ENCODE measurements at places on chromosomes 6 and 20.
A peak's percentile ranks its signal among the peaks of the same experiment; 100 is the strongest.

DNA sequence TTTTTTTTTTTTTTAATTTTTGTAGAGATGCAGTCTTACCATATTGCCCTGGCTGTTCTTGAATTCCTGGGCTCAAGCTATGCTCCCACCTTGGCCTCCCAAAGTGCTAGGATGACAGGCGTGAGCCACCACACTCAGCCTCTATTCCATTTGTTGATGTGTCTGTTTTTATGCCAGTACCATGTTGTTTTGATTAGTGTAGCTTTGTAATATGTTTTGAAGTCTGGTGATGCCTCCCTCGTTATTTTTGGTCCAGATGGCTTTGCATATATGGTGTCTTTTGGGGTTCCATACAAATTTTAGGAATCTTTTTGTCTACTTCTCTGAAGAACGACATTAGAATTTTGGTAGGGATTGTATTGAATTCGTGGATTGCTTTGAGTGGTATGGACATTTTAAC is 193.2 kb downstream of the ADGB start:
- DNase-seq = no peak

GRCh38 chr6:139699335-139699734 is 324.9 kb upstream of the CITED2 start:
- no peak for DNase-seq

DNA sequence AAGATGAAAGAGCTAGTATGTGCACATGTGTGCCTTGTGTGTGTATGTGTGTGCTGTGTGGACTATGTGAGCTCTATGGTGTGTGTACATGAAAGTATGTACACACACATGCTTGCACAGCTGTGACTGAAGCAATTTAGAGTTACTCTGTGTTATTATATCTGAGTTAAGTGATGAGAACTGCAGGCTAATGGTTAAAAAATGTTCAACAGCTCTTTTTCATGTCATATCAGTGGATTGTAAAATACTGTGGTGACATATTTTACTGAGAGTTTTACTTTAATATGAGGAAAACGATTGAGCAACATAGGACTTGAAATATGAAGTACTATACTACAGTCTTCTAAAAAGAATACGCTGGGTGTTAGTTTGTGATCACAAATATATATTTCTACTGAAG is 195.7 kb upstream of the KCNK16 start:
- DNase-seq = no peak

GRCh38 chr6:6220718-6221117 is 99.7 kb downstream of the F13A1 start:
- DNase-seq = no peak

DNA sequence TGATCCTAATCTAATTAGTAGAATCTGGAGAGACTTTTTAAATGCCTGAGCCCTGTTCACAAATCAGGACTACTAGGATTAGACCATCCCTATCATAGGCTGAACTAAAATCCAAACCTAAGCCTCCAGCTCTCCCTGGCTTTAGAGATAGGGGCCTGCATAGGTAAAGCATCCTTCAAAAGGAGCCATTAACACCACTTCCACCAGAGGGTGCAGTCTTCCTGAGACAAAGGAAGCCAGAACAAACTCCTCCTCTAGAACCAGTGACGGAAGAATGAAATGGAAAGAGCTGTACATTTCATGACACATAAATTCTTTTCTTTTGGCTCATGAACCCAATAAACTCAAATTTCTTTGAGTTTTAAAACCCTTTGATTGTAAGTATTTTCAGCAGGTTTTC is 291.2 kb upstream of the ADGRB3 start:
- no peak for DNase-seq

- peak; percentile 33 for DNase-seq
Observed at GRCh38 chr20:18632196-18632789, 44.4 kb downstream of the DTD1 start.

DNA sequence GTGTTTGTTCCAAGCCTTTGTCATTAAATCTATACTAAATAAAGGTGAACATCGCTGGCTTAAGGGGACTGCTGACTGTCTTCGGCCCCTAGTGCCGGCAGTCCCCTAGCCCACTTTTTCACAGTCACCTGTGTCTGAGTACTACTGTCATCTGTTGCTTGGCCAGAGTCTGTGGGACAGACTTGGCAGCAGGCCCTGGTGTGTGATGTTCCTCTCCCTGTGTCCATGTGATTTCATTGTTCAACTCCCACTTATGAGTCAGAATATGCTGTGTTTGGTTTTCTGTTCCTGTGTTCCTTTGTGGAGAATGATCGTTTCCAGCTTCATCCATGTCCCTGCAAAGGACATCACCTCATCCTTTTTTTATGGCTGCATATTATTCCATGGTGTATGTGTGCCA is 133.4 kb downstream of the HAO1 start:
- no peak for DNase-seq

GRCh38 chr6:89611666-89612065 is 26.9 kb downstream of the LYRM2 start:
- no peak for DNase-seq

DNA sequence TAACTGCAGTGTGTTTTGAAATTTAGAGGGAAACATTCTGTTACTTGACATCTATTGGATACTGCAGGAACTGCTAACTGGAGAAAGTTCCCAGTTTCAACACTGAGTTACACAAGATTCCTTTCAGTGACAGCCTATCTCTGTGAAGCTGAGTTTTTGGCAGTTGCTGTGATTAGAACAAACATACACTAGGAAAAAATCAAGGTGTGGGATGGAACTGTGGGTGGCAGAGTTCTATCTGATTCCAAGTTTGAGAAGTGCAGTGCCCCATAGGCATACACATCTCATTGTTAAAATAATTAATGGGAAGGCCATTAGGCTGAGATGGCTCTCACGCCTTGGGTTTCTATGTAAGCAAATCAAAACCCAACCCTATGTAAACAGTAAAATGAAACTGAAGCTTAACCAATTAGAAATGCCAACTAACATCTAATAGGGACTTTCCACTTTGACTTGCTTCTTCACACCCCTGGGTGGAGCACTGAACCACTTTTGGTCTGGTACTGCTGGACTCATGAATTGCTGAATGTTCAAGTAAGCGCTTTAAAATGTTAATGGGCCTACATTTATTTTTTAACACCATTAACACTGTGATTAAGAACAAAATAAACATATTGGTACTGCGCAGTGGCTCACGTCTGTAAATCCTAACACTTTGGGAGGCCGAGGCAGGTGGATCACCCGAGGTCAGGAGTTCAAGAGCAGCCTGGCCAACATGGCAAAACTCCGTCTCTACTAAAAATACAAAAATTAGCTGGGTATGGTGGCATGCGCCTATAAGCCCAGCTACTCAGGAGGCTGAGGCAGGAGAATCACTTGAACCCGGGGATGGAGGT is 55.2 kb upstream of the TBC1D7 start:
- peak; percentile 9 for DNase-seq

DNA sequence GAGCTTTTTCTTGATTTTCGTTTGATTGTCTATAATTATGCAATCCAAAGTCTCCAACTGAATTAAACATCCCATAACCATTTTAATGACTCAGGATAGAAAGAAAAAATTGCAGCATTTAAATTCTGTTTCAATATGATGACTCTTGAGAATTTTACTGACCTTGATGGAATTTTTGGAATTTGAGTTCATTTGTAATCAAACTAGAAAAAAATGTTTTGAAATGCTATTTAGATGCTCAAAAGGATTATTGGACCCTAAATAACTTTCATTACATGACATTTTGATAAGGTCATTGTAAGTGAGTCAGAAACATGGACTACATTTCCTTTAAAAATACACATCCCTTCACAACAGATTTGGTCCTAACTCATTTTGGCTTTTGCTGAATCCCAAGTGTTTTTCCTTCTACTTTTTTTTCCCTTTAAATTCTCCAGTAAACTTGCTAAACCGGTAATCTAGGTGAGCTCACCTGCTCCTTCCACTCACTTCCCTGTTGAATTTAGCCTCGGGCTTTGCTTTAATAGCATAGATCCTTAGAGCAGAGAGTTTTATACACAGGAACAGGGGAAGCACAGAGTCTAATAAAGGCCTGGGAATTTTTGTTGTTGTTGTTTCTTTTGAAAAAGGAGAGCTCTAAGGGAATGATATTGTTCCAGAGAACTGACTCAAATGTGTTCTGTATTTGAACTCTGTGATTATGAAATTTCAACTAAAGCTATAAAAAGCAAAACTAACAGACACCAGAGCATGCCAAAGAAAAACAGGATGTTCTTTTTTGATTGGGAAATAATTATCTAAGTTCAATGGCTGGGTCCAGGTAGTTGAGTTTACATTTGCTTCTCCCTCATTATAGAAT is 1088.2 kb upstream of the CITED2 start:
- DNase-seq = no peak

DNA sequence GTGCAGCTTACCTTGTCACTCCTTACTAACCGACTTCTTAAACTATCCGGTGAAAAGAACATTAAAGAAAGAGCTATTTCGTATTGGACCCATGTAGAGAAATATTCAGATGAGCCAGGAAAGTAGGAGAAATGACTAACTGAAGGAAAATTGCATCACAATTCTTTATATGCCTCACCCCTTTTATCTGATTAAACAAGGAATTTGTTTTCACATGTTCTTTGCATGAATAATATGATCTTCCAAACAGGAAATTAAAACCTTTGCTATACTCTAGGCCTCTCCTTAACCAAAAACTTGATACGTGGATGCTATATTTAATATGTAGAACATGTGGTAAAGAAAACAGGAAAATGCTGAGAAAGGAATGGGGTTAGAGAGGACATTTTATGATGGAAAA is 41.9 kb upstream of the LRRC1 start:
- DNase-seq = no peak

DNA sequence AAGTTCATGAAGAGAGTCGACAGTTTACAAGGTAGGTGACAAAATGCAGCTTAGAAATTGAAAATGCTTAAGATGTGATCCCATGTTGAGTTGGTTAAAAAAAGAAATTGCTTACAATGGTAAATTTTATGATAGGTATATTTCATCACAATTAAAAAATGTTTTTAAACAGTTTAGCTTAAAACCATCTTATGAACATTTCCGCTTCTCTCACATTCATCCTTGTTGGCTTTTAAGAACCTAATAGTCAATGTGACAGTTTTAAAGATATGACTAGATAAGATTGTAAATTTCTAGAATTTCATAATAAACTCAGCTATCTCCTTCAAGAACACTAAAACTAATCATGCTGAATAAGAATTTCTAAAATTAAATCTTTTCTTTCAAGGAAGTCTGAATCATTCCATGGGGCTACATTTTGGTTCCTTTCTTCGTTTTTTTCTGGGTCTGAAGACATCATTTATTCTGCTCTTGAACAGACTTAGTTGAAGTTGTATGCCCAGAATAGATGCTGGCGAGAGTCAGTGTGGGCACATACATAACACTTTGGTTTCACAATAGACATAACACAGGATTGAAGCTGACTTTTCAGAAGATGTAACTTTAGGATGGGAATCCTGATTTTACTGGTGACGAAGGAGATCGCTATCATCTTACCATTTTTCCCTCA is 35.9 kb upstream of the LTV1 start:
- no peak for DNase-seq

GRCh38 chr6:36539814-36540568 is 7.3 kb downstream of the STK38 start:
- DNase-seq = no peak

DNA sequence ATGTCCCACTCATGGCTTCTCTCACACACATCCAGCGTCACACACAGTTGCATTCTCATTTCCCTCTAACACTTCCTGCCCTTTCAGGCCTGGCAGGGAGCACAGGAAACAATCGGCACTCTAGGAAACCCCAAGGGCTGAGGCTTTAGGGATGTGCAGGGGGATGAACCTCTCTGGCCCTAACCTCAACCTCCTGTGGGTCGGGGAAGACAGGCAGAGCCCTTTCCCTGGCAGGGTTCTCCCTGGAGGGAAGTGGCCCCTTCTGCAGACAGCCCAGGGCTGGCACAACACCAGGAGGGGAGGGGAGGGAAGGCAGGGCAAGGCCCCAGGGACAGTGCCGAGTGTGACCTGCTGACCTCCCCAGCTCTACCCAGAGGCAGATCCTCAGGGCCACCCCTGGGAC is 2.7 kb downstream of the TEAD3 start:
- no peak for DNase-seq

DNA sequence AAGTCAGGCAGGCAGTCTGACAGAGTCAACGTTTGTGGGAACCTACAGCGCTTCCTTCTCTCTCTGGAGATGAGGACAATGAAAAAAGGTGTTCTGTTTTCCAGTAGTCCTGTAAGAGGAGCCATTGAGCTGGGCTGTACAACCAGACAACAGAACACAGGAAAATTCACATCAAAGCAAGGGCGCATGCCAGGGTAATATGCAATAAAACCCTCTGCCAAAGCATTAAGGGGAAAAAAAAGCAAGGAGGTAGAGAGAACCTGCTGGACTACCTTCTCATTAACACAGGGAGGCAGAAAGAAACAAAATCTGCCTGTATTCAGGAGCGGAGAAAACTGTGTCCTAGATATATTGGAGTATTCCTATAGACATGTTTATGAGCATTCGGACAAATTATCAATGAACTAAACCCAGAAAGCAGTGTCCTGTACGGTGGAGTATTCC is 1.3 kb downstream of the RNF24 start:
- peak; percentile 33 for DNase-seq

- no peak for DNase-seq
Observed at GRCh38 chr6:149111556-149112115, 205.9 kb upstream of the TAB2 start.

DNA sequence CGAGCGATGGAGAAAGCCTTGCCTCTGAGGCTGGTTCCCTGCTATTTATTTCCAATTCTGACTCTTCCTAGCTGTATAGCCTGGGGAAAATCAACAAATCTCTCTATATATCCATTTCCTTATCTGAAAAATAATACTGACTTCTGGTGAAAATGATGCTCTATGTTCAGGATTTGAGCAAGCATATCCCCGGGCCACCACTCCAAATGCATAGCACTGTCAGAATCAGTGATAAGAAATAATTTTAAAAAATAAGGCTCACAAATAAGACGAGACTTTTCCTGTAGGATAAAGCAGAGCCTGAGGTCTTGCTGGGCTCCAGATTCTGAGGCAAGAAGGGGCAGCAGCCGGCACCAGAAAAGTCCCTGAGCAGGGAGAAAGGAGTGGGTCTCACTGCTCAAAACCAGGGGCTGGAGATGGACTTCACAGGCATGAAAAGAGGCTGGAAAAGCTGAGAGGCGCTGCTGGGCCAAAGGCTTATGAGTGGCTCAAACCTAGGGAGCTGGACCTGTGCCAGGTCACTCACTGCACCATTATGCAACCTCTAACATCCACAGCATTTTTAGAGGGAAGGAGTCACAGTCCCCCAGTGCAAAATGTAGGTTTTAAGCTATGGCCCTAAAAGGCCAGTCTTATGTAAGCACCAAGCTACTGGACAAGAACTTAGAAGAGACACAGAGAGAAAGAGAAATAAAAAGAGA is 48.1 kb upstream of the SLC17A4 start:
- no peak for DNase-seq

GRCh38 chr6:150672800-150673199 is 73.1 kb downstream of the PLEKHG1 start:
- no peak for DNase-seq

DNA sequence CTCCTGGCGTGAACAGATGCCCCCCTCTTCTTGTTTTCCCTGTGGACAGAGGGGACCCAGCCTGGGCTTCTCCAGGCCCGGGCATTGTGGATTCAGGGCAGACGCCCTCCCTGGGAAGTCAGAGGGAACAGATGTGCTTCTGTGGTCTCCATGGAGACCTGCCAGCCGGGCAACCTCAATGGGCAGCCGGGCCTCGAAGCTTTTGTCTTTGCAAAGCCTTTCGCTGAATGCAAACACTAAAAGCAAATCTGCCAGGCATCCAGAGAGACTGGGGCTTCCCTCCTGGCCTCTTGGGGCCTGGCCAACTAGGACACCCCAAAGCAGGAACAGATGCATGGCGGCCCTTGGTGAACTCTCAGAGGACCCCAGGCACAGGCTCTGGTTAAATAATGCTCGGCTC is 370.0 kb upstream of the SULF2 start:
- DNase-seq = no peak
